Suppressor macrophage (primary cell): ENCODE measurements at places on chromosomes 5 and 9.
A peak's percentile ranks its signal among the peaks of the same experiment; 100 is the strongest.

DNA sequence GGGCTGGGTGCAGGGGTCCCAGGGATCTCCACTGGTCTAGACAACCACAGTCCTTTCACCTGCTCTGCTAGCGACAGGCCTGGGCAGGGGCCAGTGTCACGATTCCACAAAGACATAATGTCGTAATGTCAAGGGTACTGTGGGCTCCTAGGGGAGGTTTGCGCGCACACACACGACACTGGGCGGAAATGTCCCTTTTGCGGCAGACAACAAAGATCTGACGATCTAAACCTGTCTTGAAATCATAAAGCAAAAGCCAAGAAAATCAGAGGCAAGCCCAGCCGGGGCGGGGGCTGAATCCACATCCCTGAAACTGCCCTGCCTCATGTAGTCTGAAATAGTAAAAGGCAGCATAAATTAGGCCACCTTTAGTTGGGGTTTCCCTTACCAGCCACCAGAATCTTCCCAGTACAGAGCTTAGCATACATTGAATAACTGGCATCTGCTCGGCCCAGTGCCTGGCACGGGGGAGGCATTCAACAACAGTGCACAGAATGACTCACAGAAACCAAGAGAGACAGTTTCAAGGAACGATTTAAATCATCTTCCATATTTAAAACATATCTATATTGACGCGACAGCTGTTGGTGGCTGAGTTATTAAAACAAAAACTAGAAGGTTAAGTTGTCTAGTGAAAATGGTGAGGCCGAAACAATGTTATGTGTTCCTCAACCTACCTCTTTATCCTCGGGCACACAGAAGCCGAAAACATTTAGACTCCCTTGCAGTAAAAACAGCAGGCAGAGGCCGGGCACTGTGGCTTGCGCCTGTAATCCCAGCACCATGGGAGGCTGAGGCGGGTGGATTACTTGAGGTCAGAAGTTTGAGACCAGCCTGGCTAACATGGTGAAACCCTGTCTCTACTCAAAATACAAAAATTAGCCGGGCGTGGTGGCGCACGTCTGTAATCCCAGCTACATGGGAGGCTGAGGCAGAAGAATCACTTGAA is 151.0 kb downstream of the MYO10 start:
- DNase-seq, result no peak

DNA sequence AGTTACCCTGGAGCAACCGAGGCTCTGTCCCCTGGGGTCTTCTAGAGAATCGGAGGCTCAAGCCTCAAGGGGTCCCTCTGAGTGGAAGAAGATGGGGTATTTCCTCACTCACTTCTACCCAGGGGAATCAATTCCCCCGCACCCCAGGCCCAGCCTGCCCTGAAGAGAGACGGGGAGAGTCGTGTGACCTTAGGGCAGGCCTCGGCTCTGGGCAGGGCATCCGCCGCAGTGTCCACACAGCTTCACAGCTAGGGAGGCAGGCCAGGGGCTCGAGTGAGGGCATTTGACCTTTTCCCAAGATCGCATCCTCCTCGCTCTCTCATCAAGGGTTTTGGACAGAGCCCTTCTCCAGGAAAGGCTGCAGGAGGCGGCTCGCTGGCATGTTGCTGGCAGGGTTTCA is 57.9 kb upstream of the CNOT6 start:
- DNase-seq, result no peak

- DNase-seq, result peak; percentile 6
These were observed 371.2 kb downstream of the NFIB start for GRCh38 chr9:13942695-13943094.

DNA sequence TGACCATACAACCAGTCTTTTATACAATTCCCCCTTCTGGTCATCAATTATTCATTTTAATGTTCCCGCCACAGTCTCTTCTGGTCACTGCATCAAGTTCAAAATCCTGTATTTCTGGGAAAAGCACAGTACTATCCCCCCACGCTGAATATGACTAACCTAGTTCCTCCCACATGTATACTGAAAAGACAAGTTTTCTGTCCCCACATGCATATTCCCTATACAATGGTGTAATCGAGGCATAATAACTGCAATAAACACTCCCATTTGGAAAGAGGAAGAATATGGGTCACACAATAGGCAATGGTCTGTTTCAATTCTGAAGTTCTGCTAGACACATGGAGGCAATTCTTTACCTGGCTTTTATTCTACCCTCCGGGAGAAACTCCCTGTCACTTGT is 344.9 kb downstream of the EFNA5 start:
- no peak for DNase-seq

DNA sequence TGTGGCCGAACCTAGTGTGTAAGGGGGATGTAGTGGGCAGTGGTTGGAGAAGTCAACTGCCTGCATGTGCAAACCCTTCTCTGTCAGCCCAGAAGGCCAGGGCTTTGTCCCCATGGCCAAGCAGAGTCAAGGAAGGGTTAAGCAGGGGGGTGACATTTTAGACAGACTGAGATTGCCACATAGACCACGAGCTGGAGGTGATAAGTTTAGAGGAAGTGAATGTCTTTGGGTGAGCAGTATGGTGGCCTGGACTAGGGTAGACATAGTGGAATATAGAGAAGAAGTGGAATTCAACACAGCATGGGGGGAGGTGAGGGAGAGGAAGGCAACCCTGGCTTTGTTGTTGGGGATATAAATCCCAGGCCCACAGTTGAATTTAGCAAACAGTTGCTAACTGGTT is 38.7 kb upstream of the CDKN2AIPNL start:
- peak; percentile 13 for DNase-seq

DNA sequence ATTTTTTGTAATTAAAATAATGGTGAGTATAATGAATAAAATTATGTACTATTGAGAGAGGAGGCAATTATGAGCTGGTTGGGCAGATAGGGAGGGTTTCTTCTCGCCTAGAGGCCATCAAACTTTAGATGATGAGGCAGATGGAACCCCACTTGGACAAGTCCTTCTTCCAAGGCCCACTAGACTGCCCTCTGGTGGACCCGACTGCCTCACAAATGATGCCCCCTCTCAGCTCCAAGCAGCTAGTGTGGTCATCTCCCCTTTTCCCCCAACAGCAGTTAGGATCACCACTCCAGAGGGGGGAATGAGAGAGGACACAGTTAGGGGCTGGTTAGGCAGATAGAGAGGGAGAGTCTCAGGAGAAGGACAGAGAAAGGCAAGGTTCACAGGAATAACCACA is 348.0 kb upstream of the CDH18 start:
- DNase-seq, result no peak

GRCh38 chr9:95836072-95836471 is 39.4 kb upstream of the ERCC6L2 start:
- DNase-seq, result no peak

- no peak for DNase-seq
These were observed 6.9 kb upstream of the CCIN start for GRCh38 chr9:36162211-36162738.

GRCh38 chr9:131736431-131736830 is 3.4 kb downstream of the RAPGEF1 start:
- DNase-seq, result peak; percentile 75

DNA sequence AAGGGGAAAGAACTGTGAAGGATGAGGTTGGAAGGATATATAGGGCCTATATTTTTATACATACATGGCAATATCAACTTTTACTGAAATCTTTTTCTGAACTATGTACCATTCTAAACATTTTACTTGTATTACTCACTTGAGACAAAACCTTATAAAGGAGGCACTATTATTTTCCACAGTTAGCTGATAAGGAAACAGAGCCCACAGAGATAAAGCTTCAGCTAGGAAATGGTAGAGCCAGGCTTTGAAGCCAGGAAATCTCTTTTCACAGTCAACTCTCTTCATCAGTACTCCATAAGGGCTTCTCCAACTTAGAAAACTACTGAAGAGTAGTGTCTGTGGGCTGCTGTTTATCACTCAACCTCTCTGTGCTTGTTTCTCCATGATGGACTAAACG is 613.7 kb downstream of the PRELID2 start:
- no peak for DNase-seq

DNA sequence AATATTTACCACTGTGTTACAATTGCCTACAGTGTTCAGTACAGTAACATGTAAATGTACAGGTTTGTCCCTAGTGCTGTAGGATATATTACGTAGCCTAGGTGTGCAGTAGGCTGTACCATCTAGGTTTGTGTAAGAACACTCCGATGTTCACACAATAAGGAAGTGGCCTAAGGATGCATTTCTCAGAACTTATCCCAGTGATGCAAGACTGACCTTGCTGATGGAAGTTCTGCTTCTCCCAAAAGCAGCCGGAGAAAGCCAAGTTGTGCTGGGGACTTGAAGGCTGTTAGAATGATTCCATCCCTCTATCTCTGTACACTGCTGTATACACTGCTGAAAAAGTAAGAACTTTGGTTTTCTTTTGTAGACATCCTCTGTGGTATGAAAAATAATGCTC is 21.6 kb downstream of the NEUROG1 start:
- peak; percentile 38 for DNase-seq

DNA sequence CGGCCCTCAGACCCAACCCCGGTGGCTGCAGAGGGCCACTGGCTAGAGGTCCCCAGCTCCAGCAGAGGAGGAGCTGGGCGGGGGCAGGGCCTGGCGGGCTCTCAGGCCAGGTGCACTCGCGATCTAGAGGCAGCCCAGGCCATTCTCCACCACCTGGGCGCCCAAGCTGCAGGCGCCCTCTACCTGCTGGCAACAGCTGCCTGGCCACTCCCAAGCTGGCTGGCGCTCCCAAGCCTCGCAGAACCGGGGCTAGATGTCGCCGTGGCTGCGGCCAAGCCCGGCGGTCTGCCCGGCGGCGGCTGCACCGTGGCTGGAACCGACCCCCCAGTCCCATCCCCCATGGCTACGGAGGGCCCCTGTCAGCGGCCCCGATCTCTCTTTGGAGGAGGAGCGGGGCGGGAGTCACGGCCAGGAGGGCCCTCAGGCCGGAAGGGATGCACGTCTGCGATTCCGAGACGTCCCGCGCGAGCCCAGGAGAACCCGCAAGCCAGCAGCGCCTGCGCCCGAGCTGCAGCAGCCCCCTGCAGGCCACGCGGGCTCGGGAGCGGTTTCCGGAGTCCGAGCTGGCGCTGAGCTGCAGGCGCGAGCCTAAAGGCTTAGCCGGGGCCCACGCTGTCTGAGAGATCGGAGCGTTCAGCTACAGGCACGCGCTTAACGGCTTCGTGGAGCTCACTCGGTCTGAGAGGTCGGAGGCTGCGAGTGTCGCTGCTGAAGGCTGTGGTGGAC is 44.3 kb upstream of the BICD2 start:
- DNase-seq, result peak; percentile 70

DNA sequence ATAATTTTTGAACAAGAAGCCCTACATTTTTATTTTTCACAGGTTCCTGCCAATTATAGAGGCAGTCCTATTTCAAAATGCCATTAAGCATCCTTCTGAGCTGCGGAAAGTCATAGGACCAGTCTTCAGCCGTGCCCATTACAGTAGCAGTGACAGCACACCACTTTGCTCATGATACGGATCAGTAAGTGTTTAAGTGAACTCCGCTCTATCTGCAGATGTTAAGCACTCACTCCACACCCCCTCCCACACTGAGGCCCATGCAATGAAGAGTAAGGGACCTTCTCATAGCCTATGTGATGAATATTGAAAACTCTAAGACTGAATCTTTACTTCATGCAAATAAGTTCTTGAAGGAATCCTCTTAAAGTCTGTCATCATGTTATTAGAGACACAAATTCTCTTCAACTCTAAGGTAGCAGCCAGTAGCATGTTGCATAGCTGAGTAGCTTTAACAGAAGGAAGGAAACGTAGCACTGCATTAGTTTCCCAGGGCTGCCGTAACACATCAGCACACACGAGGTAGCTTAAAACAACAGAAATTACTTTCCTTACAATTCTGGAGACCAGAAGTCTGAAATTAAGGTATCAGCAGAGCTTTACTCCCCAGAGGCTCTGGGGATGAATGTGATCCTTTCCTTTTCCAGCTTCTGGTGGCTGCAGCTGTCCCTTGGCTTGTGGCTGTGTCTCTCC is 20.3 kb upstream of the TAF11L2 start:
- no peak for DNase-seq

GRCh38 chr5:138903130-138903775 is 28.1 kb upstream of the LRRTM2 start:
- no peak for DNase-seq

GRCh38 chr9:72363908-72364678 is 915 bp downstream of the ZFAND5 start:
- peak; percentile 89 for DNase-seq

GRCh38 chr5:4116834-4117233 is 521.2 kb downstream of the IRX1 start:
- no peak for DNase-seq
